ENCODE measurements at places on chromosomes 3 and 15.
A peak's percentile ranks its signal among the peaks of the same experiment; 100 is the strongest.

DNA sequence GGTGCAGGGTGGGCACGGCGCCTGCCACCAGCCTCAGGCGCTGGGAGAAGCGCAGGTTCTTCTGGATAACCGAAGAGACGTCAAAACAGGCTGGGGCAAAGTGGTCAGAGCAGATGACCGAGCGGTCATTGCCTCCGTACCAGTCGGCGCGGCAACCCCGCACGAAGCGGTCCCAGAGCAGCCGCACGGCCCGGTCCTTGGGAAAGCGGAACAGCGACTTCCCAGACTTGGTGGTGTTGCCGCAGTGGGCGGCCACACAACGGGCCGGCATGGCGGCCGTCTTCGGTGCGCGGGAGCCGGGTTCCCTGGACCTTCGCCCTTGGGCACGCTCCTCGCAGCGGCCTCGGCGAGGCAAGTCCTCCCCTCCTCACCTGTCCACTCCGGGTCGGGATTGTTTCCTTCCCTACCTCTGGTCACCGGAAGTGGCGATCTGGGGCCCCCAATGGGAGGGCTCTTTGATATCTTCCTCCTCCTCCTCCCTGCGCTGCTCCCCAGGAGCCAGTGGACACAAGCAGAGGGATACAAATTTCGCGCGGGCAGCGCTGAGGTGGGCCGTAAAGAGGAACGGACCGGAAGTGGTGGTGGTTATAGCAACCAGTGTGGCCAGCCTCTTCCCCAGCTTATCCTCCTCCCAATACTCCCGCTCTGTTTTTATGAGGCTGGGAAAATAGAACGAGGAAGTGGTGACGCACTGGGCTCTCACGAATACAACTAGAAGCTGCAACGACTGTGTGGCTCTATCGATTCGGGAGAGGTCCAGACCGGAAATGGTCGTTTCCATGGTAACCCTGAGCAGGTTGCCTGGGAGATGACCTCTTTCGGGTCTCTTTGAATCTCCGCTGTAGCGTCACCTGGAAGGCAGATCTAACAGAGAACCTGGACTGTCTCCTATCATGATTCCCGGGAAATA lies at the start of the genes LRRC49 and THAP10:
Gene LRRC49, plus strand, starts transcription at position 825 of the 910 bp plus-strand sequence. Its CDS starts 69 bp downstream, at position 894.
Gene THAP10, minus strand, starts transcription at position 432 of the 910 bp plus-strand sequence. Its CDS starts 161 bp downstream, at position 271.
- peaks cover 17% of the 10 kb centered on the region for H3K4me1 ChIP-seq
- peaks cover 16% of the 10 kb centered on the region for H3K27me3 ChIP-seq
- no peak within 1 kb of the TSS for H3K27ac ChIP-seq
- H3K36me3 ChIP-seq: no peaks in the 10 kb centered on the region
- peak; percentile 46 for DNase-seq

DNA sequence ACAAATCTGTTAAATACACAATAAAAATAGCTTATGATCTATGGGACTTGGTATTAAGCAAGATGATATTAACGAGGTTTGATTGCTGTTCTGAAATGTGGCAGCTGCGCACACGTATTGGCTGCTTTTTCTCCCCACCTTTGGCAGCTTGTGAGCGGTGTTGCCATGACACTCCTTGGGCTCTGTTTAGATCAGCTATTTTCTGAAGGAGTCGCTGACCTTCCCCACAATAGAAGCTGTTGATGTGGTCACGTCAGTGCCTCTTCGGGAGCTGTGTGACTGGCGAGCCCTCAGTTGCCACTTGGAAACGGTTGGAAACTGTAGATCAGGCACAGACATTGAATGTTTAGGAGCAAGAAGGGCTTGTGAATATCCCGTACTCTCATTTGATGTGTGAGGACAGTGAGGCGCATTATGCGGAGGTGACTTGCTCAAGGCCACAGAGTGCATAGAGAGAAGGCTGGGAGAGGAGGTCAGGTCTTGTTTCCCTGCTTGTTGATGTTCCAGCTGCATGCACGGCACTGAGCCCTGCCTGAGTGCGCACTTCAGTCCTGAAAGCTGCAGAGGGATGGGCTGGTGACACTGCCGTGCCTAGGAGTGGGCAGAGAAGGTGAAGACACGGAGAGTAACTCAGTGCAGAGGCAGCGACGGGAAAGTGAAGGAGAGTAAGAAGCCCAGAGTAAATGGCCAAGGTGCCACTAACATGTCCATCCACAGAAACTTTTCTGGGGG lies 198.4 kb downstream of the LPP start:
- DNase-seq: no peak
- H3K4me3 ChIP-seq: no peak overlapping the region
- no peaks in the 10 kb centered on the region for H3K4me1 ChIP-seq
- no peak overlapping the region for H3K27ac ChIP-seq
- H3K36me3 ChIP-seq: no peaks in the 10 kb centered on the region

GRCh38 chr3:169498336-169498735 lies 165.2 kb downstream of the MECOM start:
- H3K27ac ChIP-seq: no peak overlapping the region
- no peak overlapping the region for H3K4me3 ChIP-seq
- DNase-seq: no peak
- H3K4me1 ChIP-seq: no peaks in the 10 kb centered on the region
- no peaks in the 10 kb centered on the region for H3K27me3 ChIP-seq

DNA sequence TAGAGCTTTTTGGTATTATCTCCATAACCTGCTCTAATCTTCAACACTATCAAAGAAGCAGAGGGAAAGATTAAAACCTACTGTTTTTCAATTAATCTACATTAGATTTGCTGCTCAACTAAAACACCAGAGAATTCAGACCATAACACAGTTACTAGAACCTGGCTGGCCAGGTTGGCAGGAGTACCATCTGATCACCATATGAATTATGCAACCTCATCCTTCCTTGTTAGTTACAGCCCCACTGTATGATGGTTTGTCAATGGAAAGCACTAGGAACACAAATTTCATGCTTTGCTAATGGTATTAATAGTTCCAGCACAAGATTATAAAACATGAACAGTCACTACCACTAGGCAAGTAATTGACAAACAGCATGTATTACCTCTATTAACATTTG lies 5.8 kb downstream of the NPHP3 start:
- no peak for DNase-seq
- H3K27me3 ChIP-seq: no peaks in the 10 kb centered on the region
- peaks cover 16% of the 10 kb centered on the region for H3K4me1 ChIP-seq
- H3K4me3 ChIP-seq: no peak overlapping the region

Measured in CD8-positive, alpha-beta memory T cell (primary cell).